ENCODE measurements at places on chromosomes 7 and 10. TPM values are rescaled to one million over a fixed set of nuclear protein-coding genes. Genes with fewer than 3 reads are reported as not detected.
A peak's percentile ranks its signal among the peaks of the same experiment; 100 is the strongest.

The MRPL43 gene
- total RNA-seq = 55.4 TPM

The TFR2 gene
- 0.13 TPM for total RNA-seq

- DNase-seq = peak; percentile 38
These were observed 39.5 kb downstream of the PRKAG2 start for GRCh38 chr7:151837285-151838042.

- DNase-seq = no peak
These were observed 30.0 kb downstream of the ELFN1 start for GRCh38 chr7:1700086-1700485.

- no peak for DNase-seq
These were observed 34.7 kb upstream of the SHH start for GRCh38 chr7:155846936-155847335.

GRCh38 chr7:33816106-33816505 is 89.2 kb upstream of the BMPER start:
- no peak for DNase-seq

DNA sequence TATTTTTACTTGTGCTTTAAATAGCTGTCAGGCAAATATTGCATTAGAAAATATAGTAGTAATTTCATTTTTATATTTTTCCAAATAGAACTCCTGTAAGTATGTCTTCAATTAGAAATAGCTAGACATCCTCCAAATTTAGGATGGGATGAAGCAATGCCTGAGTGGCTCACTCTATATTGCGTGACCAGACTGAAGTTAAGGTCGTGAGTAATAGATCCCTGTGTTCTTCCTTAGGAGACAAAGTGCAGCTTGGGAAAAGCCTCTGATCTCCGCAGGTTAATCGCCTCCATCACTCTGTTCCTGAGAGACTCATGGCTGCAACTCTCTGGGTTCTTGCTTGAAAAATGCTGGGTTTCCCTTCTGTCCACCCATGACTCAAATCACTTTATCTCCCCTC is 484.8 kb upstream of the ANKRD30A start:
- no peak for DNase-seq

- peak; percentile 61 for DNase-seq
These were observed 163.6 kb downstream of the PIP4K2A start for GRCh38 chr10:22550732-22551131.

DNA sequence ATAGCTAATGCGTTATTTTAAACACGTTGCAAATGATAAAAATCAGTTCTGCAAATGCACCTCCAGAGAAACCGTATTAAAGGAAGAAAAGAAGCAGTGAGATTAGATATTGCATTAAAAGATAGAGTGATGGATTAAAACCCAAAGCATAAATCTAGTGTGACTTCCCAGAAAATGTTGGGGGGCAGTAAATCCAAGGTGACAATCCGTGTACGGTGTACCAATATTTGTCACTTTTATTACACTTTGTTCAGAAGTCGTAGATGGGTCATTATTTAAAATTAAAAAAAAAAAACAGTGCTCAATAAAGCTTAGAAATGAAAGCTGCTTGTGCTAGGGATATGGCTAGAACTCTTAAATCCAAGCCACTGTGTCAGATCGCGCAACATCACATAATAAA is 106.4 kb downstream of the TMEM130 start:
- DNase-seq = no peak

GRCh38 chr7:76514926-76515771 is 4.8 kb downstream of the UPK3B start:
- no peak for DNase-seq

The NKX2-3 gene
- total RNA-seq = not detected
